ENCODE measurements at places on chromosomes 16 and 17.
A peak's percentile ranks its signal among the peaks of the same experiment; 100 is the strongest.

GRCh38 chr17:7336240-7337175, at the start of gene ACAP1:
TSS of gene ACAP1 (plus strand) at chr17:7336529. CDS start at chr17:7336735, 206 bp downstream.
- DNase-seq = no peak

DNA sequence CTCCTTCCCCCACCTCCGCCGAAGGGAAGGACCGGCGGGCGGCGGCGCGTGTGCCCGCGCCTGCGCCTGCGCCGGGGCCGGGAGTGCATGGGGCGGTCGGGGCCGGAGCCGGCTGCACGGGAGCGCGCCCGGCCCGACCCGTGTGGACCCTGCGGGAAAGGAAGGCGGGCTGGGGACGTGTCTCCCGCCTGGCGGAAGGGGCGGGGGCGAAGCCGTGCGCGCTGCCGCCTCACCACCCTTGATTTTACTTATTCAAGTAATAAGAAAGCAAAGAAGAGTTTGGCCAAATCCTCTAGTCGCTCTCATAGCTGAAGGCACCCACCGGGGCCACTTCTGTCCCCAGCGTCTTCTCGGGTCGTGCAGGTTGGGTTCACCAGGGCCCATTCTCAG, 596 bp upstream of the PFN1 start:
- DNase-seq = peak; percentile 76

- no peak for DNase-seq
Measured at GRCh38 chr16:56354016-56354415, 71.3 kb downstream of the AMFR start.

DNA sequence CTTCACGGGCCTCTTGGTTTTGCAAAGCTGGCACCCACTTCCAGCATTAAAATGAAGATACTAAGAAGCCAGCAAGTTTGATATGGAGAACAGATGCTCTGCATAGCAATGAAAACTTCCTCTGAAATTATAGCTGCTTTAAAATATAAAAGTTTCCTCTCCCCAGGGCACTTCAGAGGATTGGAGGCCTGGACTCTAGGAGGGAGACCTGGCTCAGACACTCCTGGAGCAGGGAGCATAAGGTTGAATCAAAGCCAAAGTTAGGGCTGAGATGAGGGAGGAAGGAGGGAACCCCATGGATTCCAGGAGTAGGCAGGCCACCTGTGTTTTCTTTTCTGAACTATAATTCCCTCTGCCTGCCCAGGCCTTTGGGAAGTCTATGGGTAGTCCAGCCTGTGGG, 176.0 kb upstream of the RPL38 start:
- no peak for DNase-seq

Data from BE2C (cell line).